Airway epithelial cell (primary cell): ENCODE measurements at places on chromosomes 5 and 9. TPM values are rescaled to one million over a fixed set of nuclear protein-coding genes. Genes with fewer than 3 reads are reported as not detected.

The SYNPO gene
- total RNA-seq, result 7.3 and 8.6 TPM in 2 replicates

The ZNG1E gene
- 16.3 and 18.8 TPM in 2 replicates for total RNA-seq

The DBH gene
- total RNA-seq, result not detected in 2 replicates

The C5orf58 gene
- total RNA-seq, result not detected in 2 replicates

The PCDHB12 gene
- 0.05 and 0.07 TPM in 2 replicates for total RNA-seq

The RHOBTB3 gene
- 36.6 and 48.9 TPM in 2 replicates for total RNA-seq

The ZNF618 gene
- 8.0 and 9.0 TPM in 2 replicates for total RNA-seq

The HSD17B3 gene
- 0.93 and 1.6 TPM in 2 replicates for total RNA-seq

The PAEP gene
- total RNA-seq, result not detected in 2 replicates
